ENCODE measurements at places on chromosomes 2 and 18.

- DNase-seq, result no peak
These were observed 2113.3 kb upstream of the PIK3C3 start for GRCh38 chr18:39841482-39842365.

DNA sequence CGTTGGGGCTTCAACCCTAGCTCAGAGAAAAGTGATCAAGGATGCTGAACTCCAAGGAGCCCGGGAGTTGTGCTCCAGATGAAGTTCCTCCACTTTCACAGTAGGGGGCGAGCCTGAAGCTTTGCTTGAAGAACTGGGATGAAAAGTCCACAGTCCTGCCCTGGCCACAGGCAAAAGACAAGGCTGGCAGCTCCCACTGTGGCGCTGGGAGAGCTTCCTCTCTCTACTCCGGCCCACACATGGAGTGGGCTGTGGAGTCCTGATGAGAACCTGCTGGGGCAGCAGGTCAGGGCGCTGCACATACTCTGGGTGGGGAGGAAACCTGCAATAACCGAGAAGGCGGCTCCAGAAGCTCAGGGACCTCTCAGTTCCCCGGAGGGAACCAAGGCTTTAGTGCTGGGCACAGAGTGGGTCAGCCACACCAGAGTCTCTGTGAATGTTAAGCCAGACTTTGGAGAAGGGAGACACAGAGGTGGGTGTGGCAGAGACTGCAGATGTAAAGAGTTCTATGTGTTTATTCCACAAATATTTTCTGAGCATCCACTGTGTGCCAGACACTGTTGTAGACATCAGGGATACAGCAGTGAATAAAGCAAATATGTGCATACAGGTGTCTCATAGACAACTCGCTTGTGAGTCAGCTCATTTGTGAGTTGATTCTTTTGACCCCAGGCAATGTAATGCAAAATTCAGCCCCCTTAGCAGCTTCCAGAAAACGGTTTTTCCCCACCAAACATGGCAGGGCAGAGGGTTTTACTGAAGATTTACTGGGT lies 48.0 kb upstream of the MRPL33 start:
- DNase-seq, result no peak

GRCh38 chr18:32802591-32803451 lies 30.0 kb upstream of the KLHL14 start:
- no peak for DNase-seq

DNA sequence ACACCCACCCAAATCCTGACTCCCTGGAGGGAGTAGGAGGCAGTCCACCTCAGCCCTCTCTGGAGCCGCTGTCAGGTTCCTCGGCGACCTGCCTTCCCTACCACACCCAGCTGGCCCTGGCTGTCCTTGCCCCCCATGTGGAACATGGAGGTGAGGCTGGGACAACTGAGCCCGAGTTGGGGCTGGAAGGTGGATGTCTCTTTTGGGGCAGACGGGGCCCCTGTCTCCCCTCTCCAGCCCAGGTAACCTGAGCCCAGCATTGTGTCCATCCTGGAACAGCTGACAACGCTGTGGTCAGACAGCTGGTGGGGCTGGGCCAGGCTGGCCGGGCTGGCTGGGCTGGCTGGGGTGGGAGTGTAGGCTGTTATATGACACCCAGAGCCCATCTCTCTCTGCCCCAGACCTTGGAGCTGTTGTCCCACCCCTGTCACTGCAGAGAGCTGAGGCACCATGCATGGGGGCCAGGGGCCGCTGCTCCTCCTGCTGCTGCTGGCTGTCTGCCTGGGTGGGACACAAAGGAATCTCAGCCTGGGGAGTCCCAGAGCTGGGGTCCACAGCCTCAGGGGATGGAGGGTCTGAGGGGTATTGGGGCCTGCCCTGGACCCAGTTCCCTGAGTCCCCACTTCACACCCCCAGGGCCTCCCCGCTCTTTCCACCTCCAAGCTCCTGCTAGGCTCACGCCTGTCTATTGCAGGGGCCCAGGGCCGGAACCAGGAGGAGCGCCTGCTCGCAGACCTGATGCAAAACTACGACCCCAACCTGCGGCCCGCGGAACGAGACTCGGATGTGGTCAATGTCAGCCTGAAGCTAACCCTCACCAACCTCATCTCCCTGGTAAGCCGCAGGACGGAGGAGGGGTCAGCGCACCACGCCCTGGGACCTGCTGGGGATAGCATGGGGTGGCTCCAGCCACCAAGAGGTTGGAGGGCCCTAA lies at the start of gene CHRNG:
Gene CHRNG (plus strand): TSS at position 395 of the 934 bp plus-strand sequence. CDS start 56 bp downstream, at position 451.
- no peak for DNase-seq

- DNase-seq, result peak; percentile 28
These were observed 92.9 kb downstream of the ZEB2 start for GRCh38 chr2:144426981-144427479.

DNA sequence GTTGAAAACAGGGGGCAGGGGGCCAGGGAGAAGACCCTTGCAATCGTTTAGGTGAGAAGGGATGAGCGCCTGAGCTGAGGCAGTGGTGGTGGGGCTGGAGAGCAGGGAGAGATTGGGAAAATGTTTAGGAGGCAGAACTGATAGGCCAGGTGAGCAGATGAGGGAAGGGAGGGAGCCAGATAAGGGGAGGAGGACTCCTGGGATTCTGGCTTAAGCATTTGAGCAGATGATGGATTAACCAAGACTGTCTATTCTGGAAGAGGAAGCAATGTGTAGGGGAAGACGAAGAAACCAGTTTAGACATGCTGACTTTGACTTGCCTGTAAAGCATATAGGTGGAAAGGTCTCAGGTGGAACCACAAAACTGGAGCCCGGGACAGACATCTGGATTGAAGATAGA lies 49.9 kb upstream of the ASPRV1 start:
- no peak for DNase-seq

DNA sequence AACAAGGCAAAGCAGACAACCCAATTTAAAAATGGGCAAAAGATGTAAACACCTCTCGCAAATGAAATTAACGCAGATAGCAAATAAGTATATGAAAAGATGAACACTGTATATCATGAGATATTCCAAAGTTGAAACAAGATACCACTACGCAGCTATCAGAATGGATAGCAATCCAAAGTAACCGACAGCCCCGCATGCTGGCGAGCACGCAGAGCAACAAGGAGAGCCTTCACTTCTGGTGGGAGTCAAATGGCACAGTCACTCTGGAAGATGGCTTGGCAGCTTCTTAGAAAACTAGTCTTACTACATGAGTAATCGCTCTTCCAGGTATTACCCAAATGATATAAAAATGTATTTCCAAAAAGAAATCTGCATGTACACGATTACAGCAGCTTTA lies 1.4 kb downstream of the NDUFA10 start:
- no peak for DNase-seq

DNA sequence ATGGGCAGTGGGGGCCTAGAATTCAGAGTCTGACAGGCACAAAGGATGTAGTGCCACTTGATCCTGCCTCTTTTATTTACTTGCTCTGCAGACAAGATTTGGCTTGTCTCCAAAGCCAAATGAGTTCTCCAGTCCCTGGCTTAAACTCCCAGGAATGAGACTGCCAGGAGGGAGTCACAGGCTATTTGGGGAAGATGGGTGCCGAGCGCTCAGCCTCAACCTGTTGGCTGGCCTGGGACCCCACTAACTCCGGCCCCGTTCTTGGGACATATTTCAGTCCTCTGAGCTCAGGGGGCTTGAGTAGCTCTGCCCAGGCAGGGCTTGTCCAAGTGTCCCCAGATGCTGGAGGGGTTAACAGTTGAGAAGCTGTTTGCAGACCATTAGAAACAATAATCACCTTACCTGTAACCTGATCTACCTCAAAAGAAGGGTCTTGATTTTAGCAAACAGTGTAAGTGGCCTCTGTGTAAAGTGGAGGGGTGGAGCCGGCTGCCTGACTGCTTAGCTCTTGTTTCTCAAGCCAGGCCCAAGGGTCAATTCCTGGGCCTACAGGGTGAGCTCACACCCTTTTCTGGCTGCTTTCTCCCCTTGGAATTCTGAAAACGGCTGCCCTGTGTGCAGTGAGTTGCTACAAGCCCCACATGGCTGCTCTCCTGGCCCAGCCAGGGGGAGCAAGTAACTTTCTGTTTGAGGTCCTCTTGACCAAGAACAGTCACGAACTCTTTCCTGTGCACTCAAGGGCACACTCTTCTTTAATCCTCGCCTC lies 27.1 kb upstream of the FZD5 start:
- no peak for DNase-seq

DNA sequence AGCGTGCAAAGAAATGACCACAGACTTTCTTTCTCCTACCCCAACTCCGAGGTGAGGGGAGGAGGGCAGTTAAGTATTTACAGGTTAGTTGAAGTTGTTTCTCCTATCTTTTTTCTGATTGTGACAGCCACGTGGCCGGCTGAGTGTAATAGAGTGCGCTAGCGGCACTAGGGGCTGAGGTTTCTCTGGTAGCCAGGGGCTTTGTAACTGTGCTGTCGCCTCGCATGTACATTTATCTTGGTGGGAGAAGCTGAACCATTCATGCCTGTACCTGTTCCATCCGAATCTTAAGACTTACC lies 214.1 kb upstream of the STON1 start:
- DNase-seq, result no peak

GRCh38 chr2:68970566-68971265 lies 3.7 kb upstream of the GKN1 start:
- no peak for DNase-seq

DNA sequence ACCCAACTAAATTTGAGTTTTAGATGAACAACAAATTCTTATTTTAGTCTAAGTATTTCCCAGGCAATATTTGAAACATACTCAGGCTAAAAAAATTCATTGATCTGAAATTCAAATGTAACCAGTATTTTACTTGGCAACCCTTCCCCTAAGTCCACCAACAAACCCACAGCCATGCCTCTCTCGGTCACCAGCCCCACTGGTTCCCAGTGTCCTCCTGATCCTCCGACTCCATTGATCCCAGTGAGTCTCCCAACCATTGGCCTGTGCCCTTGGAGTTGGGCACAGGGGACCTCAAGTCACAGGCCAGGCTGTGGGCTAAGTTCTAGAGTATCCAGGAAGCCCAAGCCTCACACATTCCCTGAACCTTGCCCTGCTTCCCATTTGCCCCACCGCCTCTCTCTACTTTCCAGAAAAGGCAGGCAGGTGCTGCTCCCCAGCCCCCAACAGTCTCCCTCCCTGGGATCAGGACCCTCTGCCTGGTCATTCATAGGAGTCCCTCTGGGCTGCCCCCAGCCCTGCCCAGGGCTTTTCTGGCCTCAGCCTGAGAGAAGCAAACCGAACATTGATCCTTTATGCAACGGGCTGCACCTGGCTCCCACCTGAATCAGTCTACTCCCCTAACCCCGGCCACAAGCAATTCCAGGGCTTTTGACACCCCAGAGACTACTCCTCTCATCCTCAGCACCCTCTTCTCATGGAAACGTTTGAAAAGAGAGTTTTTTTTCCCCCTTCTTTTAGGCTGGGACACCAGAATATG lies 81.3 kb downstream of the HS1BP3 start:
- DNase-seq, result no peak

DNA sequence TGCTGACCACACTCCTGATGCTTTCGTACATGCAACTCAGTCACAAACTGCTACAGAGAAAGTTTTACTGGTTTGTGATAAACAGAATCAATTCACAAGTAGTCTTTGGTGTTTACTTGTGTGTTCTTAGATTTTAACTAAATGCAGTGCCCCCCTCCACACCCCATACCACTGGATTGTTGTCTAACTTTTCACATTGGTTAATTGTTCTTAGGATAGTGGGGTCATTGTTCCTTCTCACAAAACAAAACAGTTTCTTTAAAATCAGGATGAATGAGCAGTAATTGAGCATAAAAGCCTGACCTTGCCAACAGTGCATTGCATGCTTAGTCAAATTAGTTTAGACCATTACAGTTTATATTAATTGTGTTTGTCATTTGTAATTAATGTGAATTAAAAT lies 14.1 kb upstream of the PNPT1 start:
- DNase-seq, result no peak

GRCh38 chr2:211468217-211468616 lies 911.8 kb downstream of the CPS1 start:
- no peak for DNase-seq

DNA sequence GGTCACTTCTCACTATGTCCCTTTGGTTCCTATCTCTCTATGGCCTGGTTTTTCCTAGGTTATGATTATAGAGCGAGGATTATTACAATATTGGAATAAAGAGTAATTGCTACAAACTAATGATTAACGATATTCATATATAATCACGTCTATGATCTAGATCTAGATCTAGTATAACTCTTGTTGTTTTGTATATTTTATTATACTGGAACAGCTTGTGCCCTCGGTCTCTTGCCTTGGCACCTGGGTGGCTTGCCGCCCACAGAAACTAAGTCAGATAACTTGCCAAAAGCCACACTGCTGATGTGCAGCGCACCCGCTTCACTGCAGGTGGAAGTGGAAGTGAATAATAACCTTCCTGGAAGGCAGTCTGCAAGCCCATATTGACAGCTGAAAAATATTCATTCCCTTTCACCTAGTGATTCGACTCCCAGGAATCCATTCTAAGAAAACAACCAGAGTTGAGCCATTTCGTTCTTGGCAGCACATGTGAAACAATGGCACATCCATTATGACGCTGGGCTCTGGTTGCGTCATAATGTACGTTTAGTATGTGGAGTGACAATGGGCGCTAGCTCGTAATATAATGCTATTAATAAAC lies 725 bp upstream of the ANKRD53 start:
- DNase-seq, result peak; percentile 21

DNA sequence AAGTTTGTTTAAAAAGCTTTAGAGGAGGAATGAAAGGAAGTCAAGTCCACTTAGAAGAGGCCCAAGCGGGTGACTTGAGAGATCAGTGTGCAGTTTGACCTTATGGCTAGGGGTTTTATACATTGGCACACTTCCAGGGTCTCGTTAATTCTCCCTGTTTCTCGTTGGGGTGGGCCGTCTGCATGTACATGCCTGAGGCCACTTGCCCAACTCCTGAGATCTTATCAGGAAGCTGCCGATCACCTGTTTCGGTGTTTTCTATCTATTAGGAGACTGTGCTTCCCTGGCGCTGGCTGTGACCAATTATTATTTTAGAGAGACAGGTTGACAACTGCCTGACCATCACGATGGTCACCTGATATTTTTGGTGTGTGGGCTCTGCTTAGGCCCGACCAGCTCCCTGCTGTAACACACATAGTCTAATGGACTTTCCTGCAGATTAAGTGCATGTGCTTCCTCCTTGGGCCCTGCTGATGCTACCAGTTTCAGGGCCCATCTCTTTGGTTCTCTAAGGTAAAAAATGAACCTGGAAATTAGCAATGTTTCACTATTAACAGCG lies 31.0 kb upstream of the MSH6 start:
- DNase-seq, result no peak

GRCh38 chr2:202418511-202418910 lies 42.4 kb downstream of the BMPR2 start:
- DNase-seq, result no peak

DNA sequence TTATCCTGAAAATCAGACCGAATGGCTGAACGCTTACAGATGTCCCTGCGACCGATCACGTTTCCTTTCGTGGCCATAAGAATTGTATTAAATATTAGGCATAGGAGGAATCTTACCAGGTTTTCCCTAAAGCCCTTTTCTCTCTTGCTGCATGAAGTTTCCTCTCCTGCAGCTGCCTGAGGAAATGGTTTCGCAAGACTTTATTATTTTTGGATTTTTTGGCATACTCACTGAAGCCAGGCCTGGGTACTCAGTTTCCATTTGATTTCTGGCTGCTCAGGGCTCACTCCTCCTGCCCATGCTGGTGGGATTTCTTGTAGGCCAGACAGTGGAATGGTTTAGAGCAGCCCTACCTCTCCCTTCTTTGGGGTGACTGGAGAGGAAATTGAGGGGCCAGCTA lies 114.0 kb downstream of the KLHL29 start:
- DNase-seq, result no peak

- no peak for DNase-seq
These were observed 10.7 kb downstream of the CXCR1 start for GRCh38 chr2:218155953-218156479.
